NAMALWA (cell line): ENCODE measurements at places on chromosomes 3 and 15.

- no peak for DNase-seq
Measured at GRCh38 chr15:90489514-90489913, 40.2 kb upstream of the CRTC3 start.

DNA sequence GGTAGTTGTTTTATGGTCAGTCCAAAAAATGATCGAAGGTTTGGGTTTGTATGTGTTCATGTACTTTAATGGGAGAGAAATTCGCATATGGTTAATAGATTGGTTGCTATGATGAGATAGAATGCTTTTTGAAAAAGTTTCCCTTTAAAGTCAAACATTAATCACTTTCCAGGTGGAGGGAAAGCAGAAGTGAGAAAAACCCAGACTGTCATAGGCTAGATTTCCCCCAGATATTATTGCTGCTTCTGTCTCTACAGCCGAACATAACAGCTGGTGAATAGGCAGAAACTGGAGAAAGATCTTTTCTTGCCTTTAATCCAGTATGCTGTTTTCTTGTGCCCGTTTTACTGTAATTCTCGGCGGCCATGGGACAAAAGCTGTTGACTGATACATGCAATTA is 287.6 kb downstream of the SOX2 start:
- DNase-seq: peak; percentile 38

DNA sequence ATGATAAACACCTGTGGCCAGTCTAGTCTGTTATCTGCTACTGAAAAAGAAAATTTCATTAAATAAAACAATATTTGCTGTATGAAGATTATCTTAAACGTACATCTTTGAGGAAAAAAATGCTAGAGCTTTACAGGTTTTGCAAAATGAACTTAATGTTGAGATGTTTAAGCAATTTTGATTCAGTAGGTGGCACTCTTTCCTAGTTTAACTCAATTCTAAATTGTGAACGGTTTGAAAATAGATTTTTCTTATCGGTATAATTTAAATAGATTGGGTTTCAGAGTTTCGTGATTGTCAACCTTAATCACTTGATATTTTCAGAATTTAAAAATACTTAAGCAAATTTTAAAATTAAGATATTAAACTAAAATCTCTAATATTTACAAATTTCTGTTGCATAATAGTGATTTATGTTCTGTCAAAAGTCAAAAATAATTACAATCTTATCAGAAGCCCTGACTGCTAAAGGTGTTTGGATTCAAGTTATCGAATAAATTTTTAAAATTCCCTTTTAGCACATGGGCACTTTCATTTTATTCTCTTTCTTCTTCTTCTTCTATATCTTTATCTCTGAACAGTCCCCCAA is 7.0 kb upstream of the RNF111 start:
- peak; percentile 75 for DNase-seq

- DNase-seq: no peak
Measured at GRCh38 chr15:83132861-83133523, 25.5 kb downstream of the TM6SF1 start.

GRCh38 chr3:155049959-155050358 is 30.2 kb upstream of the MME start:
- no peak for DNase-seq

DNA sequence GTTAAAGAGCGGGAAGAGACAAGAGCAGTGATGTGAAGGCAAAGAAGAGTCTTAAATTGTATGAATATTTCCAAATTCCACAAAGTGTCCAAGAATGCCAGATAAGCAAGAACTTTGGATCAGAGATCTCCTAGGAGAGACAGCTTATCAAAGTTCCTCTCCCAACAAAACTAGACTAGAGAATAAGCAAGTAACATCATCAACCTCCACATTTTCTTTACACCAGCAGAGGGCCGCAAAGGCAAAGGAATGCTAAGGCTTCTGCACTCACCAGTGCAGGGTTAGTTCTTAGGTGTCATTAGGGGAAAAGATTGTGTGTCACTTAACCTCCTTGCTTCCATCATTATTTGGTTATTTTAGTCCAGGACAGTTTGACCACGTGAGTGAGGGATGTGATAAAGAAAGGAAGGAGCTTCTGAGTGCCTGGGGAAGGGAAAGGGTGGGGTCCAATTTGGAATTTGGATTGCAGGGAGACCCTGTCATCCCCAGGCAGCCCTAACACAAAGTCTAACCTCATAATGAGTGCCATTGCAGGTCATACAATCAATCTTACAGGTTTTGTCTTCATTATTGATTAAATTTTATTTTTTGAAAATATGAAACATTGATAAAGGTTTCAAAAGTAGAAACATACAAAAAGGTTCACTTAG is 7.5 kb upstream of the CMTM6 start:
- peak; percentile 86 for DNase-seq

- no peak for DNase-seq
Measured at GRCh38 chr3:12433823-12434222, 50.5 kb upstream of the TSEN2 start.

DNA sequence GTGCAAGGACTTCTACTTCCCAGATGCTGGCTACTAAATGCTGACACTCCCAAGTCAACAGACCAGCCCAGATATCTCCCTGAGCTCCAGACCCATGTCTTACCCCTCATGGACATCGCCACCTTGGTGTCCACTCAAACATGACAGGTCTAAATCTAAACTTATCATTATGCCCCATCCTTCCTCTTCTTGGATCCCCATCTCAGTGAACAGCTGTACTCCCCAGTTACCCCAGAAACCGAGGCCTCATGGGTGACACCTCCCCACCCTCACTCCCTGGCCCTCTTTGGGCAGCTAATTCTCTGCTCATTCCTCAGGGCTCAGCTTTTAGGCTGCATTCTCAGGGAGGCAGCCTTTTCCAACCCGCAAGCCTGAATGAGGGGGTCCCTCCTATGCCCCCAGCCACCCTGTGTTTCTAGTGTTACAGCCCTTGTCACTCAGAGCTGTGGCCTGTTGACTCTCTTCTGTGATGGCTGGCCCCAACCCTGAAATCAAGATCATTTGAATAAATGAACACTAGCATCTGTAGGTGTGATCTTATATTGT is 5.4 kb downstream of the EHD4 start:
- no peak for DNase-seq

DNA sequence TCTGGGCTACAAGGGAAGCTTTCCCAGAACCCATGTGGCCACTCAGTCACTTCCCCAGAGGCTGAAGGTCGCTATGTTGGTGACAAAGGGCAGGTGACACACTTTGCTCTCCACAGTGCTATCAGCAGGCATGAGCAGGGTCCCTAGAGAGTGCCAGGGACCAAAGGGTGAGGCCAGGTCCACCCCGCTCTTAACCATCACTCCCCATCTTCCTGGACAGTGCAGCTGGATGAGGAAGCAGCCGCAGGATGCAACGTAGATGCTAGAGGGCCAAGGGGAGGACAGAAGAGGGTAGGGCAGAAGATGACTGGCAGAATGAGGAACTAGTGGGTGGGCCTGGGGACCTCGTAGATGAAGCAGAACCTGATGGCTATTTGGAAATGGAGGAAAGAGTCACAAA is 13.6 kb upstream of the LTF start:
- DNase-seq: no peak

GRCh38 chr3:16670191-16670590 is 65.0 kb upstream of the DAZL start:
- no peak for DNase-seq

DNA sequence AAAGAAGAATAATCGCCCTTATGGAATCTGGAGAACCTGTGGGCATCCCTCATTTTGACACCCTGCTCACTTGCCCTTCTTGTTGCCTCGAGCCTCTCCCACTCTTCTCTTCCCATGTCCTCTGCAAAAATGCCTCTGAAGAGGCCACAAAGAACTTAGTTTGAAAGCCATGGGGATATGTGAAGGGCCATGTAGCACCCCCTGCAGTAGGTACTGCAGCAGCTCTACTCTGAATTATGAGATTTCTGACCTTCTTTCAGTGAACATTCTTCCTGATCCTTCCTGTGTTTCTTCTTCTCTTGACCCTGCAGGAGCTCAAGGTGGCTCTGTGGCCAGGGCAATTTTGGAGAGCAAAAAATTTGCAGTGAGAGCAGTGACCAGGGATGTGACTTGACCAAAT is 30.4 kb upstream of the TRA2B start:
- DNase-seq: no peak

- no peak for DNase-seq
Measured at GRCh38 chr15:71271327-71271726, 156.1 kb downstream of the THSD4 start.

DNA sequence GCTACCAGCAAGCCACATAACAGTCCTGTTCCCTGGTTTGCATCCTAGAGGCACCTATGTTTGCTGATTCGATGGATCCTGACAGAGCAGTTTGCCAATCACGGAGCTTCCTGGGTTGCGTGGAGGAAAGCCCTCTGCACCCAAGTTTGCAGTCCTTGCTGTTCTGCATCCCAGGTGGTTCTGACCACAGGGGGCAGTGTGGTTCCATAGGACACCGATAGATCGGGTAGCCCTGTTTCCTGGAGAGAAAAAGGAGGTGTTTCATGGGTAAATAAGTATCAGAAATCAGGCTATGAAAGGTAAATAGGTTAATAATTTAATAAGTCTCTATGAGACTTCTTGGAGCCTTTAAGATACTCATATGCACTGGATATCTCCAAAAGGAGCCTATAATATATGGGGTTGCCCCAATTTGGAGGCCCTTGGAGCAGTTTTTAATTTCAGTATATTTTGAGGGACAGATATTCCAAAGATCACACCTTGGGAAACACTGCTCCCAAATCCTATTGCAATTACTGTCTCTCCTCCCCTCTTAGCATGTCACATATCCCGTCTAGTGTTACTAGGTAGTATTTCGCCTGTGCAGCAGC is 194.6 kb upstream of the TPM1 start:
- peak; percentile 63 for DNase-seq

DNA sequence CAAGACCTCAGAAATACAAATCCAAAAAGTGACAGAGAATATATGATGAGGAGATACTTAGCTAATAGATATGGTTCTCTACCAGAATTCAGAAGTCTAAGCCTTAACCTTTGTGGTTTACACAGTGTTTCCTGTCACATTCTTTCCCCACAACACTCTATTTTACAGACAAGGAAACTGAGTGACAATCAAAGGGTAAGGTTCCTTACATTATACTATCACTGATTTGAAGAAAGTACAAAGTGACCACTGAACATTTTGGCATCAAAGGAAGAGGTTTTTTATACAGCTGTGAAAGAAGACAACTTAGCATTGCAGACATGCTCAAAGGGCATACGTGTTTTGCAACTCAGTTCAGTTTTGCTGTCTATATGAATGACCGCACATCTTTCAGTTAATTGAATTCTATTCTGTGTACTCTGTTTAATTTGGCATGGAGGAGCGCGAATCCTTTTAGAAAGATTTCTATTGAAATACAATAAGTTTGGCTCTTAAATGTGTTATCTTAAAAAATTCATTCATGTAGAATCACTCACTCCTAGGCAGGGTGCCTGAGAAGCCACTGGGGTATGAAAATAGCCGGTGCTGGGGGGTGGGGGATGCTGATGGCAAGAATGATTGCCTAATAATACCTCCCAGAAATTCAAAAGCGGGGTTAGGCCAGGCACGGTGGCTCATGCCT is 66.5 kb upstream of the SKOR1 start:
- DNase-seq: peak; percentile 8

DNA sequence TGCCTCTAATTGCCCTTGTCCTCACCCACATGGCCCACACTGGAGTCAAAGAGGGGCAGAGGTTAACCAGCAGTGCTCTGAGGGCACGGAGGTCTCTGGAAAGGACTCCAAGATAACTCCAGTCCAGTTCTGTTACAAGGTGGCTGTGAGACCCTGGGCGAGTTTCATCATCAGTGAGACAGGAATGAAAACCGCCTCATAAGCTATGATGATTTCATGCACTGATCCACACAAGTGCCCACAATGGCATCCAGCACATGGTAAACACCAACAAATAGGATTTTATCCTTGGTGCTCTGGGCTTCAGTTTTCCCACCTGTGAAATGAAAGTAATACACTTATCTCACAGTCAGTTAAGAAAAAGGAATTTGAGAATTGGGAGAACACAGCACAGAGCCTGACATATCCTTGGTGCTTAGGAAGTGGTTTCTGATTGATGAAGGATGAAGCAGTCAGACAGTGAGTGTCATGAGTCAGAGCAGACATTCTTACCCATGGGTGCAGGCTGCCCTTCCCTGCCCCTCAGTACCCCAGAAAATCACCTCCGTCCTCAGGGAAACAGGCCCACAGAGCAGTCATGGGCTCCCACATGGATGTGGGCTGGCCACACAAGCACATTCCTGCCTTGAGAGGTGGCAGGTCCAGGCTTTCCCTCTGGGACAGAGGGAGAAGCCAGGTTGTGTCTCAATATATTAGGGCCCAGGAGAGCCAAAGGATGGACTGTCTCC is 48.4 kb downstream of the DAPK2 start:
- DNase-seq: no peak

DNA sequence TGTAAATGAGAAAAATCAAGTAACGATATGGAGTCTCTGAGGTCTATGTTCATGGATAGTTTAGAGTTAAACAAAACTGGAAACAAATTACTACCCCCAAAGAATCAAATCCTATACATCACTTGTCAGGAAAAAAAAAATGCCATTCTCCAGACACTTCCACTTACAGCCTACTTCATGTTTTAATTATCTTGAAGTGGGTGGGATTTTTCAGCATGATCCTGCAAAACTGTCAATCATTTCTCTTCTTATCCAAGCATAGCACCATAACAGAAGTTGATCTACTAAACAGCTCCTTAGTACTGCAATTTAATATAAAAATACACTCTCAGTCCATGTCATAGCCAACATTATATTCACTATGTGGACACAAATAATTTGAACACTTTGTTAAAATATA is 833.9 kb downstream of the TUSC7 start:
- no peak for DNase-seq
